Thymus (tissue), 14 donors: ENCODE measurements at places on chromosomes 13 and 19. TPM values are rescaled to one million over a fixed set of nuclear protein-coding genes. Genes with fewer than 3 reads are reported as not detected.

HSPB6 gene
- total RNA-seq, result 0.28 TPM

TSHZ3 gene
- 0.28 TPM for total RNA-seq

PSG6 gene
- not detected for total RNA-seq

UPK1A gene
- not detected for total RNA-seq

NLRP7 gene
- total RNA-seq, result 0.19 TPM

DNA sequence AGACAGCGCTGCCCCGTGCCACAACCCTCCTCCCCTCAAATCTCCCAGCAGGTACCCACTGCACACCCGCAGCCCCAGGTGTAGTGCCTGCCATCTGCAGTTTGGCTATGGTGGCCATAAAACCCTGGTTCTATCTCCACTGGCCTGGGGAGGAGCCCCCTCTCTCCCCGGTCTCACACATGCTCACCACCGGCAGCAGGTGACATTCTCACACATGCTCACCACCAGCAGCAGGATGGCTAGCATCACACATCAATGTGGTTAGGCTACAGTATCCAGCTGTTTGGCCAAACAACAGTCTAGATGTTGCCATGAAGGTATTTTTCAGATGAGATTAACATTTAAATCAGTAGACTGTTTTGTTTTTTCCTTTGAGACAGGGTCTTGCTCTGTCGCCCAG lies 31.1 kb downstream of the ELL start:
- DNase-seq, result no peak
- H3K4me3 ChIP-seq, result no peak overlapping the region
- H3K27ac ChIP-seq, result no peak overlapping the region

DNA sequence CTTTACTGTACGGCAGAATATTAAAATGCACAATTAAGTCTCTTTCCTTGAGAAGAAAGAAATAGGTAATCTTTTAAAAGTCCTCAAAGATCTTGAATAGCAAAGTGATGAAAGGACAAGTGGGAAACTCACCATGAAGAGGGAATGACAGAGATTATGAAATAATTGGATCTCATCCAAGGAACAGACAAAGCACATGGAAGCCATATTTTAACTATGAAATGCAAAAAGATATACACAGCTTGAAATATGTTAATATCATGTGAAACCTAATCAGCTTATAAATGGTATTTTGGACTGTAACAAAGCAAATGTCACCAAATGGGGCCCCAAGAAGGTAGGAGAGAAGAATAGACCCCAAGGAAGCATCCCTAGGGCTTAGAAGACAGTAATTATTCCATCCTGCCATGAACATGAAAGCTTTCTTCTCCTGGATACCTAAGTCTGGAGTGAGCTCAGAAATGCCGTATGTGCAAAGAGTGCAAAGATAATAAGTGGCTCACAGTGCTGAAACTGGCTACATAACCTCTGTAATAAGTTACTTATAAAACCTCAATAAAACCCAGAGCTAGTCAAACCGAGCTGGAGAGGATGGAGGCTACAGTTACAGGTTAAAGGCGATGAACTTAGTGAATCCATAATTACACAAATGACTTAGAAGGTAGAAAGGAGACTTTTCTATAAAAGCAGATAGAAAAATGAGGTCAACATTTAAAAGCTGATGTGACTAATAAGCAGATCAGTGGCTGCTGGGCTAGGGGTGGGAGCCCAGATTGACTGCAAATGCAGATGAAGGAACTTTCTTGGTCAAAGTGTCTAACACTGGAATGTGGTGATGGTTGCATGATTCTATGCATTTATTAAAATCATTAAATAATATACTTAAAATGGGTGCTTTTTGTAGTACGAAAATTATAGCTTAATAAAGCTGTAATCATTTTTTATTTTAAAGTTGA lies 34.4 kb downstream of the DCLK1 start:
- H3K27me3 ChIP-seq, result no peaks in the 10 kb centered on the region
- H3K4me3 ChIP-seq, result no peak overlapping the region
- no peaks in the 10 kb centered on the region for H3K36me3 ChIP-seq
- no peaks in the 10 kb centered on the region for H3K4me1 ChIP-seq

DNA sequence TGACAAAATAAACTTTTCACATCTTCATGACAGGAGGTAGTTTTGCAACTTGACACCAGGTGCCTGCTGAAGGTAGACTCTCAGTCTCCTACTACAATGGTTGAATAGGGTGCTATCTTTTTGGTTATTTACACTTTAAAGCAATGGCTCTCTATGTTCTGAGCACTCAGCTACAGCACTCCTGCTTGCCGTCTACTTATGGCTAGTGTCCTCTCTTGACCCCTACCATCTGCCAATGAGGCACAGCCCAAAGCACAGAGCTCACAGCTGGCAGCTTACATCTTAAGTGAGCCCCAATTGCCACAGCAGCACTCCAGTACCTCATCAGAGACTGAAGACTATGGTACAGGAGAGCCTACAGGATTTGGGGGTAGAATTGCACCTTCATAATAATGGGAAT lies 11.4 kb downstream of the ZNF708 start:
- peaks cover 2% of the 10 kb centered on the region for H3K36me3 ChIP-seq
- DNase-seq, result no peak
- H3K4me3 ChIP-seq, result no peak overlapping the region

GRCh38 chr13:25581351-25581750 lies 209.6 kb downstream of the ATP8A2 start:
- peaks cover 2% of the 10 kb centered on the region for H3K27me3 ChIP-seq
- no peak overlapping the region for H3K27ac ChIP-seq
- H3K4me1 ChIP-seq, result no peaks in the 10 kb centered on the region
- H3K36me3 ChIP-seq, result no peaks in the 10 kb centered on the region
- no peak overlapping the region for H3K4me3 ChIP-seq
- DNase-seq, result no peak

- H3K4me1 ChIP-seq, result peaks cover 3% of the 10 kb centered on the region
- DNase-seq, result no peak
- no peaks in the 10 kb centered on the region for H3K36me3 ChIP-seq
- peaks cover 7% of the 10 kb centered on the region for H3K27me3 ChIP-seq
These were observed 6.0 kb upstream of the BCL3 start for GRCh38 chr19:44742330-44743061.

DNA sequence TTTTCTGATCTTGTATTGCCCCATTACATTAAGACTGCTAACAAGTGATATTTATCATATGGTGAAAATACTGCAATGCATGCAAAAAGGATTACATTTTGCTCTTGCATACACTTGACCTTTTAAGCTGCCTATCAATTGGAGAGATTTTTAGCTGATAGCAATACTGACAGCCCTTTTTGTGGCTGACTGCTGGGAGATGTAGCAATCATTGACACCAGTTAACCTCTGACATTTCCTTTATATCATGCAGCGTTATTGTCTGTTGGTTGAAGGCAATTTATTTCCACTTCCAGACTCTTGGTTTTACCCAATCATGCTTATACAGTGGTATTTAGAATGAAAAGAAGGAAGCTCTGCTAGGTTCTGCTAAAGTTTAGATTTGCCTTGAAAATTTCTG lies 364.0 kb downstream of the LMO7 start:
- H3K4me1 ChIP-seq, result no peaks in the 10 kb centered on the region
- H3K4me3 ChIP-seq, result no peak overlapping the region
- H3K27ac ChIP-seq, result no peak overlapping the region

- H3K36me3 ChIP-seq, result no peaks in the 10 kb centered on the region
- H3K4me1 ChIP-seq, result no peaks in the 10 kb centered on the region
- no peak for DNase-seq
These were observed 115.3 kb downstream of the RBM26 start for GRCh38 chr13:79290595-79291244.

GRCh38 chr19:3548606-3549005 lies 8.8 kb downstream of the MFSD12 start:
- H3K4me1 ChIP-seq, result peaks cover 15% of the 10 kb centered on the region
- H3K27ac ChIP-seq, result no peak overlapping the region
- no peak for DNase-seq
- H3K36me3 ChIP-seq, result peaks cover 65% of the 10 kb centered on the region
- no peak overlapping the region for H3K4me3 ChIP-seq
- H3K27me3 ChIP-seq, result no peaks in the 10 kb centered on the region

GRCh38 chr13:21218351-21219035 lies 42.0 kb downstream of the MRPL57 start:
- H3K27me3 ChIP-seq, result no peaks in the 10 kb centered on the region
- H3K4me1 ChIP-seq, result peaks cover 13% of the 10 kb centered on the region
- peak overlapping the region; percentile 25 for H3K27ac ChIP-seq
- DNase-seq, result peak; percentile 80
- no peaks in the 10 kb centered on the region for H3K36me3 ChIP-seq
- H3K4me3 ChIP-seq, result no peak overlapping the region

GRCh38 chr19:45439190-45439568 lies 15.5 kb upstream of the ERCC1 start:
- peaks cover 38% of the 10 kb centered on the region for H3K27me3 ChIP-seq
- H3K36me3 ChIP-seq, result no peaks in the 10 kb centered on the region
- H3K4me3 ChIP-seq, result peak overlapping the region; percentile 32
- DNase-seq, result no peak
